Stimulated activated CD8-positive, alpha-beta memory T cell treated with anti-CD3 and anti-CD28 coated beads, Interleukin-2, amount 100 ng/mL, for 1 hour (primary cell): ENCODE measurements at places on chromosomes 16 and 17.
A peak's percentile ranks its signal among the peaks of the same experiment; 100 is the strongest.

DNA sequence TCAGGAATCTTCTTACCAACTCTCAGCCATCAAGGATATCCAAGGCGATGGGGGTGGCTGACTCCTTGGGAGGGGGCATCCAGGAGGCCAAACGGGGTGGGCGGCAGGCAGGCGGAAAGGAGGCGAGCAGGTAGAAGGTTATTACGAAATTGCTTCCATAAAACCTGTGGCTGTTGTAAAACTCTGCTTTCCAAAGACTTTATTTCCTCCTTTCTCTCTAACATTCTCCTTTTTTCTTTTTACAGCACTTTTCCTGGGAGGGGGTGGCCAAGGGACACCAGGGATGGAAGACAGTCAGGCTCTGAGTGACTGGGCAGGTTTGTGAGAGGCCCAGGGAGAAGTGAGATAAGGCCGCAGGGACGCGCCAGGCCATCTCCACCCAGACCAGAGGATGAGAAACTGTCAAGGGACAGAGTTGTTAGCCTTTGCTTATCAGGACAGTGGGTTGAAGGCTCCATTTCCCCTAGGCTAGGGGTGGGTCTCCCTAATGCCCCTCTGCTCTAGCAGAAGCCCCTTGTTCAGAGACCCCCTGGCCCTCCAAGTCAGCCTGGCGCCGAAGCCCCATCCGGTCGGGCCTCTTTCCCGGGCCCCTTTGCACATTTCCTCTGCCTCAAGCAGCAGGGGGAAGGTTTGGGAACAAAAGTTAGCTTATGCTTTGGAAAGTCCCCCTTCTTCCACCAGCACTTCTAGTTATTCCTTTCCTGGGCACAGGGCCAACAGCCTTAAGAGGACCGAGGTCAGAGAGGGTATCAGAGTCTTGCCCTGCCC, 5.0 kb upstream of the HOXB9 start:
- no peak for DNase-seq

DNA sequence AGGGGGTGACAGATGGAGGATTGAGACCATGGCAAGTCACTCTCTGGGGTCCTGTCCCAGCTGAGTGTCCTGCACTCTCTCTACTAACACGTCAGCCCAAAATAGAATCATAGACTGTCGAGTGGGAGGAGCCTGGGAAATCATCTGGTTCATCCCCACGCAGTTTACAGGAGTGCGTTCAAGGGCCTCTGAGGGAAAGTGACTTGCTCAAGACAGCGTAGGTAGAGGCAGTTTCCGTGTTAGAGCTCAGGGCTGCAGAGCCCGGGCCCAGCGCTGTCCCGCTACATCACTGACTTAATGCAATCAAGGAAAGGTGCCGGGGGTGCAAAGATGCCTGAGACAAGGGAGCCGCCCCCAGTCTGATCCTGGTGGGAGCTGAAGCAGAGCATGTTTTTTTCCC, 10.3 kb downstream of the GSG1L2 start:
- no peak for DNase-seq

DNA sequence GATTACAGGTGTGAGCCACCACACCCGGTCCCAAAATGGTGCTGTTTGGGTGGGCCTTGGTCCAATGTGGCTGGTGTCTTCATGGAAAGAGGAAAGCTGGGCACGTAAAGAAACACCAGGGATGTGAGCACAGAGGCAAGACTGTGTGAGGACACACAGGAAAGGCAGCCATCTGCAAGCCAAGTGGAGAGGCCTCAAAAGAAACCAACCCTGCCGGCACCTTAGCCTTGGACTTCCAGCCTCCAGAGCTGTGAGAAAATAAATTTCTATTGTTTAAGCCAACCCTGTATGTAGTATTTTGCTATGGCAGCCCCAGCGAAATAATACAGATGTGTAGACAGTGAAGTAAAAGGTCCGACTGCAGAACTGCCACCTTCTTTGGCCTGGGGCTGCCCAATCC, 68.7 kb downstream of the SLC39A11 start:
- DNase-seq: no peak

DNA sequence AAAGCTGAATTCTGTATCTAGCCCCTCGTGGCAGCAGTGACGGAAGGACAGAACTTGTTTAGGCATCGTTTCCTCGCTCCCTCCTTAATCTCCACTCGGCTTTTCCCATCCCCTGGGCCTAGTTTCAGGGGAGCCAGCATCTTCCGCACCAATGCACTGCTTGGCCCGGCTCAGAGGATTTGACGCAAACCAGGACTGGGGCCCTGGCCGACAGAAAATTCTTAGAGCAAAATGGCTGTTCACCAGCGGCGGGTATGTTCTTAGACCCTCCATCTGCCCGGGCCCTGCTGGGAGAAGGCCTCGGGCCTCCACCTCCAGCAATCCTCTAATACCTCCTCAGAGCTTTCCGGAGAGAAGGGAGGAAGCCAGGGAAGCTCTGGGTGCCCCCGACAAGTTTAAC, 54.6 kb downstream of the TBC1D16 start:
- no peak for DNase-seq

GRCh38 chr16:19822533-19822932, 62.1 kb downstream of the GPRC5B start:
- DNase-seq: no peak

DNA sequence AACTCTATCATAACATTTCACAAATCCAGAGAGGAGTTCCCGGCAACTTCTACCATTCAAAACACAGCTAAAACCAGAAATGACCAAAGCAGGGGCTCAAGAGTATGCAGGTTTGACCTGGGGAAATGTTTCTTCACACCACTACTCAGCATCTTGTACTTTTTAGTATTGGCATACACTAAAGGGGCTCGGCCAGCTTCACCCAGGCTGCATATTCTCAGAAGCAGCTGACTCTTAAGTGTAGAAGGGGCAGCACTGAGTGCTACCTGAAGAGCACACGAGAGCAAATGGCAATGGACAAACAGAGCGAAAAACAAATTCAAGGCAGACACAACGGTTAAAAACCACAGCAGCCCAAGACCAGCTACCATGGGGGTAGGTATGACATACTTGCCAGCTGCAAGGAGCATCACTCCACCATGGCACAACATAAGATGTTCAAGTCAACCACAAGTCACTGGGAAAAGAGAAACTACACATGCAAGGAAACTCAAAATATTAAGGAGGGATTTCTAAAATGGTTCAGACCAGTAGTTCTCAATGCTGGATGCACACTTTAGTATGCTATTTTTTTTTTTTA, 34.4 kb downstream of the N4BP1 start:
- DNase-seq: no peak

DNA sequence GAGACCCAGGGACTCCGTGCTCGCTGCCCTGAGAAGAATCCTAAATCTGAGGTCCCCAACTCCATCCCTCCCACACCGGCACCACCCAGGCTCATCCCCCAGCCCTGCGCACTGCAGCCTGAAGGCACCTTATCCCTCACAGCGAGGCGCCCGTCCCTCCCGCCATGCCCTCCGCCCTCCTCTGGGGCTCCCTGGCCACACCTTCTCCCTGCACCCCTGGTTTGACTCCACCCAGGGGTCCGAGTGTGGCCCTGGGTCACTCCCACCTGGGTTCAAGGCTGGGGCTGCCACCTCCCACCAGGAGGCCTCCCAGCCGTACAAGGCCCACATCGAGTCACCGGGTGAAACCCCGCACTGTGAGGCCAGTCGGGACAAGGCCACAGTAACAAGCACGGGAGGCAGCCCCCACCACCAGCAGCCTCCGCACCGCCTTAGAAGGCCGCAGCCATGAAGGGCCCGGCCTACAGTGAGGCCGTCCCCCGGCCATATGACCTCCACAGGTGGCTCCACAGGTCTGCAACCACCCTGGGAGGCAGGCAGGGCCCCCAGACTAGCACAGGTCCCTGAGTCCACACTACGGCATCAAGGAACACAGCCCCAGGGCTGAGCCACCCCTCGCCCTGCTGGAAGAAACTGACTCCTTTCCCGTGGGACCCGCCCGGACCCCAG, 8.3 kb downstream of the HAGH start:
- DNase-seq: no peak

- DNase-seq: no peak
Observed at GRCh38 chr16:1691276-1691675, 13.2 kb downstream of the JPT2 start.

GRCh38 chr17:78933025-78933958, 8.1 kb upstream of the TIMP2 start:
- DNase-seq: peak; percentile 4

GRCh38 chr17:5800131-5800530, 215.8 kb upstream of the NLRP1 start:
- no peak for DNase-seq

- DNase-seq: no peak
Observed at GRCh38 chr17:74749279-74750038, 1.0 kb downstream of the NHERF1 start.

- no peak for DNase-seq
Observed at GRCh38 chr17:66098040-66098439, 93.9 kb downstream of the CEP112 start.

GRCh38 chr17:79835470-79835899, 3.8 kb downstream of the CBX4 start:
- no peak for DNase-seq

- peak; percentile 41 for DNase-seq
Observed at GRCh38 chr17:17313350-17313991, 10.3 kb downstream of the NT5M start.

DNA sequence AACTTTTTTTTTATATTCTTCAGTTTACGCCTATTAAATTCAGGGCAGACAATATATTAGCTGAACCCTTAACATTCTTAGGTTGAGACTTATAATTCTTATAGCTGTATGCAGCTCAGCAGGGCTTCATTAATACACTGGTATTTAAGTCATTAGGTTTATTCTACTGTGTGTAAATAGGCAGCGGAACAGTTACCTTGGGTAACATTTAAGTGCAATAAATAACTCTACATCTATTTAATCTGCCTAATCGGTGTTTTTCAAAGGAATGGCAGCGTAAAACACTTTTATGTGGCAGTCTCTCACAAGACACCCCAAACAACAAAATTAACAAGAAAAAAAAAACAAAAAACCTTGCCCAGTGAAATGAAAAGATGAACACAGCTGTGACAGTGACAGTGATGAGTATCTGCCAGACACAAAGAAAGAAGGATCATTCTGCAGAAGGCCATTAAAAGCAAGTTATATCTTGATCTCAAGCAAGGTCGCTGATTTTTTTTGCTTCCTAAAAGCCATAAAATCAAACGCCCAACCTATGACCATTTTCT, 32.6 kb downstream of the KCNJ2 start:
- no peak for DNase-seq

DNA sequence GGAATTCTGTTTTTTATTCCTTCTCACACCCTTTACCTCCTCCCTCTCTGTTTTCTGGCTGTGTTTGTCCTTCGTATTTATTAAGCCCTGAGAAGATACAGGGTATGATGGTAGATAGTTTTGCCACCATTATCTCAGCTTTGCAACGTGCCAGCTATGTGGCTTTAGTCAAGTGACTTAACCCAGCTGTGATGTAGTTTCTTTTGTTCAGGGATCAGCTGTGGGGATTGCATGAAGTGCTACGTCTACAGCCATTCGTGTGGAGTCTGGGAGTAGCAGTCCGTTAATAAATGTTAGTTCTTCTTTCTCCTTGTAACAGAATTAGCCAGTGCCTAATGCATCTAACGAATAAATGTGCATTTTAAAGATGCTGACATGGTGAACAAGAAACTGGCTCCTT, 128.4 kb downstream of the HAPSTR1 start:
- DNase-seq: no peak

DNA sequence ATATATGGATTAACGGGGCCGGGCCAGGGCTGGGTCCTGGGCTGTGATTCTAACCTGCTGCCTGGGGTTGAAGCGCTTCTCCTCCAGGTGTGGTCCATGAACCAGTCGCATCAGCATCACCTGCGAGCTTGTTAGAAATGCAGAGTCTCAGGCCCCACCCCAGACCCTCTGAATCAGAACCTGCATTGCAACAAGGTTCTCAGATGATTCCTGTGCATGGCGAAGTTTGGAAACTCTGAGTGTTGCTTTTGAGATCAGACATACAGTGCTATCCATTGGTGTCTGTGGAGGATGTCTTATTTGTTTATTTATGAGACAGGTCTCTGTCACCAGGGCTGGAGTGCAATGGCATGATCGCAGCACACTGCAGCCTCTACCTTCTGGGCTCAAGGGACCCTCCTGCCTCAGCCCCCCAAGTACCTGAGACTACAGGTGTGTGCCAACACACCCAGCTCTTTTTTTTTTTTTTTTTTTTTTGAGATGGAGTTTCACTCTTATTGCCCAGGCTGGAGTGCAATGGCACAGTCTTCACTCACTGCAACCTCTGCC, 99.8 kb downstream of the PITPNC1 start:
- no peak for DNase-seq

GRCh38 chr17:1229349-1229899, 40.8 kb upstream of the BHLHA9 start:
- no peak for DNase-seq

DNA sequence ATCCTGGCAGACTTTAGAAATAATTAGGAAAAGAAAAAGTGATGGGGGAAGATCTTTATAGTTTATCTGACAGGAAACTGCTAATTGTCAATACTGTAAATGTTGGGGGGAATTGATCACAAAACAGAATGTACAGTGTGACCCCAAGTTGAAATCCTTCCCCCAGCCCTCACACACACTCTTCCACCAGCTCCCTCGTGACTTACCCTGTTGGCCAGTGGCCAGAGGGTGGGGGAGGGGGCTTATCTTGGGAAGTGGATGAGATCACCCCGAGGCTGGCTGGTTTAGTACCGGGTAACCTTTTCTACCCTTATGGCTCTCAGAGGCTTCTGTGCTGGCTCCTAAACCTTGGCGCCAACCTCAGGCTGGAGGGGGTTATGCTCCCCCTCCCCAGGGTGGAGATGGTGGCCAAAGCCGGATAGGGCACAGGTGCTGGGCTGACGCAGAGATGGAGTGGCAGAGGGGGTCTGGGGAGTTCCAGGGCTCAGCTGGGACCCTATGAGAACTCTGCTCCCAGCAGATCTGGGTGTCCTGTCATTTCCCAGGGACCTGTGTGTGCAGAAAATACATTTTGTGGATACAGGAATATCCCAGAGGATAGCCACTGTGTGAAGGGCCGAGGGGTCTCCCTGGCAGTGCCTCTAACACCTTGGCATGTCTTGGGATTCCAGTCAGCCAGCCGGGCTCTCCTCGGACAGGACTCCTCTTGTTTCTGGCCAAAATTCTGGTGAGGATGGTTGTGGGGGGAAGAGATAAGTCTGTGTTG, 18.6 kb downstream of the CDH16 start:
- DNase-seq: no peak

- no peak for DNase-seq
Observed at GRCh38 chr17:3896108-3896967, 3.5 kb upstream of the CAMKK1 start.

DNA sequence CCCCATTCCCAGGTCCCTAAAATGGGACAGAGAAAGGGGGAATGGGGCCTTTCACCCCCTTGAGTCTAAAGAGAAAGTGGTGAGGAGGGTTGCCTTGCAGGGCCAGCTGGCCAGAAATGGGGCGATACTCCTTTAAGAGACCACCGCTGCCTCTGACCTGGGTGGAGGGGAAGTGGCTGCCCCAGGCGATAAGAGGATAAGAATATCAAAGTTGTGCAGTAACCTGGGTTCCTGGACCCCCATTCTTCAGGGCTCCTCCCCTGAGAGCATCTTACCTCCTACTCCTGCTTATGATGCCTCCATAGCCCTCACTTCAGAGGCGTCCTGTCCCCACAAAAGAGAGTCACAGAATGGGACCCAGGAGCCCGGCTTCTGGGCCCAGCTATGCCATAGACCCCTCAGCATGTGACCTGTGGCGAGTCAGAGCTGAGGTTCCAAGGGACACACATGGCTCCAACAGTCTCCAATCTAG, 5.2 kb upstream of the TSPOAP1 start:
- no peak for DNase-seq

- peak; percentile 6 for DNase-seq
Observed at GRCh38 chr16:15682105-15682570, 32.1 kb downstream of the NDE1 start.
